Prostate gland (tissue), 2 donors: ENCODE measurements at places on chromosomes 16 and 17. TPM values are rescaled to one million over a fixed set of nuclear protein-coding genes. Genes with fewer than 3 reads are reported as not detected.

KRTAP9-2 gene
- not detected for total RNA-seq

DNA sequence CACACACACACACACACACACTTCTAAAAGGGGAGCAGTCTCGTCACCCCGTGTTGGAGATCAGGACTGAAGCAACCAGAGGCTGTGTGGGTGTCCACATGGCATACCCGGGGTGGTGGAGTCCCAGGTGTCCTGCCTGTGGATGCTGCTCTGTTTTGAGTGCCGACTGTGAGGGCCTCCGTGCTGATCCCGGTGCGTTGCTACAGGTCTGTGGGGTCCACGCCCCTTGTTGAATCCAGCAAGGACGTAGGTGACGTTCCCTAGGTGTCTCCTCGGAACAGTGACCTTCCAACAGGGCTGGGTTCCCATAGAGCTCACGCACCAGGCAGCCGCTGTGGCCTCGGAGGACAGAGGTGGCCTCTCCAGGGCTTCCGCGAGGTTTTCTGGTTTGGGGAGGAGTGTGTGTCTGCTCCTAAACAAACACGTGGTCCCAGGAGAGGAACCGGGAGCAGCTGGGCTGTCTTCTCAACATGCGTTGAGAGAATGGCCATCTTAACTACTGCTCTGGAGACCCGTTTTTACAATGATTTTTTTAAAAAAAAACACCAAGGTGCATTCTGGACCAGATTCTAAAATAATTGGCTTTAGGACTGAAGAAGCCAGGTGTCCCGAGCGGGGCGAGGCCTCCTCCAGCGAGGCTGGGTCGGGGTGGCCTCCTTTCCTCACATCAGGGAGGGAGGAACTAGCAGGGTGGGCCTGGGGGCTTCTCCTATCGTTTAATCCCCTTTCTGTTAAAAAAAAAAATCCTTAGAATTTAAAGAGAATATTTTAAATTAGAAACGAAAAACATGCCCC is 100.6 kb upstream of the ZNF750 start:
- H3K36me3 ChIP-seq, result peaks cover 22% of the 10 kb centered on the region
- no peak overlapping the region for H3K4me3 ChIP-seq
- no peak overlapping the region for H3K27ac ChIP-seq
- no peaks in the 10 kb centered on the region for H3K4me1 ChIP-seq
- no peak for DNase-seq

GJC1 gene
- total RNA-seq, result 18.3 TPM

DNA sequence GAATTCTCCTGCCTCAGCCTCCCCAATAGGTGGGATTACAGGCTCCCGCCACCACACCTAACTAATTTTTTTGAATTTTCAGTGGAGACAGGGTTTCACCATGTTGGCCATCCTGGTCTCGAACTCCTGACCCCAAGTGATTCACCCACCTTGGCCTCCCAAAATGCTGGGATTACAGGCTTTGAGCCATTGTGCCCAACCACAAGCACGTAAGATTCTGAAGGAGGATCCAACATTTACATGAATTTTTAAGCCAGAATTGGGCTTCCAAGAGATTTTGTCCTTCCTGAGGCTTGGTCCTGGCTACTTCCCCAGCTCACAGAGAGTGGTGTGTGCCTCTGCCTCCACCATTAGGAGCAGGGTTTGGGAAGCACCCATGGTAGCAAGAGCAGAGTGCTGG is 11.1 kb downstream of the G6PC3 start:
- no peaks in the 10 kb centered on the region for H3K27me3 ChIP-seq
- peaks cover 18% of the 10 kb centered on the region for H3K4me1 ChIP-seq
- no peak for DNase-seq
- H3K27ac ChIP-seq, result no peak overlapping the region
- H3K4me3 ChIP-seq, result no peak overlapping the region

STH gene
- total RNA-seq, result not detected

DNA sequence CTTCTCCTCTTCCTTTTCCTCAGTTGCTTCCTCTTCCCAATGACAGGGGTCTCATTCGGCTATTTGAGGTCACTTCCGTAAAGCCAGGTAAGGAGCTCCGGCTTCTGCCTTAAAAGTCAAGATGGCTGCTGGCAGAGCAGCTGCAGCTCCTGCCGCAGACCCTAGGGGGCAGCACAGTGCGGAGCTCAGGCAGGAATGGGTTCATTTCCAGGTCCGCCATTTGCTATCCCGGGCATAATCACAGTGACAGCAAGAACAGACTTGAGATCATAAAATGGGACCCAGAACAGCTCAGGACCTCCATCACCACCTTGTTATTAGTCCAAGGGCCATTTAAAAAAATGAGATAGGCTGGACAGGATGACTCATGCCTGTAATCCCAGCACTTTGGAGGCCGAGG is 199.5 kb downstream of the ZNF18 start:
- no peak overlapping the region for H3K27ac ChIP-seq
- no peak for DNase-seq
- no peaks in the 10 kb centered on the region for H3K36me3 ChIP-seq
- H3K4me1 ChIP-seq, result no peaks in the 10 kb centered on the region

CLDN7 gene
- 45.8 TPM for total RNA-seq

C1QTNF8 gene
- not detected for total RNA-seq

GRCh38 chr16:28975158-28975599 is 601 bp downstream of the SPNS1 start:
- H3K36me3 ChIP-seq, result no peaks in the 10 kb centered on the region
- no peaks in the 10 kb centered on the region for H3K27me3 ChIP-seq
- H3K4me1 ChIP-seq, result peaks cover 5% of the 10 kb centered on the region
- H3K4me3 ChIP-seq, result peak overlapping the region; percentile 77
- peak overlapping the region; percentile 63 for H3K27ac ChIP-seq

GRCh38 chr17:39581071-39581758 is 26.5 kb downstream of the NEUROD2 start:
- no peaks in the 10 kb centered on the region for H3K27me3 ChIP-seq
- DNase-seq, result no peak
- no peak overlapping the region for H3K4me3 ChIP-seq
- H3K36me3 ChIP-seq, result no peaks in the 10 kb centered on the region

TNFRSF17 gene
- total RNA-seq, result not detected

CBLN1 gene
- total RNA-seq, result not detected

CA4 gene
- total RNA-seq, result 0.96 TPM

DNA sequence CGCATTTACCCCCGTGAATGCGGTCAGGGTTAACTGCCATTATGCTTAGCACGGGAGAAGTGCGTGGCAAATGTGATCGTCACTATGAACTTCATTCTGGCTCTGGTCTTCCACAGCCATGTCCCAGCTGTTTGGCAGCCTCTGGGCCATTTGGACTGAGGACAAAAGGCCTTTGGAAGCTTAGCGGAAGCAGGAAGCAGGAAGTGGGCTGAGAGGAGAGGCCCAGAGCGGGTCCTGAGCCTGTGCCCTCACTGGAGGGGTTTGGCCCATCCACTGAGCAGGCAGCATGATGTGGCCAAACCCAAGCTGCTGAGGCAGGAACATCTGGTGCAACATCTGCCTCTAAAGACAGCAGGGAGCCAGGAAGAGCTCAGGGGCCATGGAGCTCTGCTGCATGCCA is 345.9 kb downstream of the C16orf95 start:
- H3K4me3 ChIP-seq, result no peak overlapping the region
- H3K27me3 ChIP-seq, result peaks cover 5% of the 10 kb centered on the region
- no peak overlapping the region for H3K27ac ChIP-seq
- no peaks in the 10 kb centered on the region for H3K36me3 ChIP-seq
- DNase-seq, result no peak

ITGAX gene
- total RNA-seq, result 2.0 TPM

HS3ST6 gene
- 0.77 TPM for total RNA-seq

GRCh38 chr17:45700171-45701090 is 83.7 kb upstream of the CRHR1 start:
- H3K36me3 ChIP-seq, result no peaks in the 10 kb centered on the region
- no peaks in the 10 kb centered on the region for H3K4me1 ChIP-seq
- no peak overlapping the region for H3K27ac ChIP-seq

- H3K27ac ChIP-seq, result no peak overlapping the region
- no peak for DNase-seq
- H3K4me1 ChIP-seq, result no peaks in the 10 kb centered on the region
- H3K4me3 ChIP-seq, result no peak overlapping the region
- no peaks in the 10 kb centered on the region for H3K27me3 ChIP-seq
Observed at GRCh38 chr17:53571342-53571741, 251.4 kb upstream of the KIF2B start.

DNA sequence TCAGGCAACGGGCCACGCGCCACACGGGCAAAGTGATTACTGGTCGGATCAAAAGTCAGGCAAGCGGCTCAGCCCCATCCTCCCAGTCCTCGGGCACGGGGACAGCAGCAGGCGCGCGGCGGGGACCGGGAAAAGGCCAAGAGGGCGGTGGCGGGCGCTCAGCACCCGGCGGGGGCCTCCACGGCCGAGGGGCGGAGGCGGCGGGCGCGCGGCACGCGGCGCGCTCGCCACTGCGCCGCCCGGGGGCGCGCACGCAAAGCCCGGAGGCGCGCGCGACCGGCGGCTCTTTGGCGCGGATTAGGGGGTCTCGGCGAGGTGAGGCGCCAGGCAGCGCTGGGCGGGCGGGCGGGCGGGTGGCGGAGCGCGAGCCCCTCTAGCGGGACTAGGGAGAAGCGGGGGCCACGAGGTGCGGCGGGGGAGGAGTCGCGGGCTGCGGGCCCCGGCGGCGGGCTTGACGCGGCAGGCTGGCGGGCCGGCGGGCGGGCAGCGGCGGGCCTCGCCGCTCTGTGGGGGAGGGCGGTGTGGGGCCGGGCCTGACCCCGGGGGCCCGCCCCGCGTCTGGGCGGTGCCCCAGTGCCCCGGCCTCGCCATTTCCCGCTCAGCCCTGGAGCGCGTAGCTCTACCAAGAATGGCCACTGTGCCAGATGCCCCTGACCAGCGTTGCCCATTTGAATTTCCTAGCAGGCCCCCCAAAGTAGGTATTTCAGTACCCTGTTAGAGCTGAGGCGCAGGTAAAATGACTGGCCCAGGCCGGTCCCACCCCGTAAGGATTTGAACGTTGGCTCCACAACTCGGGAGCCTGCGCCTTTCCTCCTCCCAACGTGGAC is at the start of the genes ACACA and TADA2A:
ACACA (minus strand) TSS at position 202 of the 827 bp plus-strand sequence. CDS start 537 bp downstream, outside the sequence.
TADA2A (plus strand) TSS at position 252 of the 827 bp plus-strand sequence. CDS start 4,480 bp downstream, outside the sequence.
- no peaks in the 10 kb centered on the region for H3K4me1 ChIP-seq
- H3K4me3 ChIP-seq, result peak within 1 kb of the TSS; percentile 67
- H3K36me3 ChIP-seq, result no peaks in the 10 kb centered on the region
- H3K27me3 ChIP-seq, result no peaks in the 10 kb centered on the region
- DNase-seq, result peak; percentile 69

GRCh38 chr17:69518951-69519350 is 104.5 kb downstream of the MAP2K6 start:
- H3K4me3 ChIP-seq, result no peak overlapping the region
- no peaks in the 10 kb centered on the region for H3K36me3 ChIP-seq
- H3K27ac ChIP-seq, result no peak overlapping the region
- H3K27me3 ChIP-seq, result no peaks in the 10 kb centered on the region

DNA sequence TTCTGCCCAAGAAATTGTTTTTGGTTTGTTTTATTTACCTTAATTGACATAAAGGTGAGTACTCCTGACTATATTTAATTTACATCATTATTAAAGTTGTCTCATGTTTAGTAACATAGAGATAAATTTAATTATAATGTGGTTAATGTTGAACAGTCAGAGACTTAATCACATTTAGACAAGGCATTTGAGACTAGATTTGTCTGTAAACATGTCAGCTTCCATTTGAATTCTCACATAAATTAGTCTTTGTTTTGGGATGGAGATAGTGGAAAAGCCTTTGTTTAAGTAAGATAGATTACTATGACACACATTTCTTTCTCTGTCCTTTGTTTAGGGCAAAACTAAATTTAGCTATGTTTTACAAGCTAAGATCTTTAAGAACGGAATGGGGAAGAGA is 18.5 kb upstream of the BCAS3 start:
- no peak overlapping the region for H3K27ac ChIP-seq
- no peaks in the 10 kb centered on the region for H3K27me3 ChIP-seq
- H3K4me3 ChIP-seq, result no peak overlapping the region

GRCh38 chr16:72815348-72816318 is 232.3 kb downstream of the ZFHX3 start:
- H3K36me3 ChIP-seq, result peaks cover 5% of the 10 kb centered on the region
- H3K4me3 ChIP-seq, result no peak overlapping the region
- no peak overlapping the region for H3K27ac ChIP-seq
- DNase-seq, result no peak

- peak; percentile 24 for DNase-seq
- no peak overlapping the region for H3K4me3 ChIP-seq
- H3K27ac ChIP-seq, result no peak overlapping the region
- no peaks in the 10 kb centered on the region for H3K4me1 ChIP-seq
- no peaks in the 10 kb centered on the region for H3K27me3 ChIP-seq
- no peaks in the 10 kb centered on the region for H3K36me3 ChIP-seq
Observed at GRCh38 chr17:21129023-21129681, 2.4 kb downstream of the DHRS7B start.

DNA sequence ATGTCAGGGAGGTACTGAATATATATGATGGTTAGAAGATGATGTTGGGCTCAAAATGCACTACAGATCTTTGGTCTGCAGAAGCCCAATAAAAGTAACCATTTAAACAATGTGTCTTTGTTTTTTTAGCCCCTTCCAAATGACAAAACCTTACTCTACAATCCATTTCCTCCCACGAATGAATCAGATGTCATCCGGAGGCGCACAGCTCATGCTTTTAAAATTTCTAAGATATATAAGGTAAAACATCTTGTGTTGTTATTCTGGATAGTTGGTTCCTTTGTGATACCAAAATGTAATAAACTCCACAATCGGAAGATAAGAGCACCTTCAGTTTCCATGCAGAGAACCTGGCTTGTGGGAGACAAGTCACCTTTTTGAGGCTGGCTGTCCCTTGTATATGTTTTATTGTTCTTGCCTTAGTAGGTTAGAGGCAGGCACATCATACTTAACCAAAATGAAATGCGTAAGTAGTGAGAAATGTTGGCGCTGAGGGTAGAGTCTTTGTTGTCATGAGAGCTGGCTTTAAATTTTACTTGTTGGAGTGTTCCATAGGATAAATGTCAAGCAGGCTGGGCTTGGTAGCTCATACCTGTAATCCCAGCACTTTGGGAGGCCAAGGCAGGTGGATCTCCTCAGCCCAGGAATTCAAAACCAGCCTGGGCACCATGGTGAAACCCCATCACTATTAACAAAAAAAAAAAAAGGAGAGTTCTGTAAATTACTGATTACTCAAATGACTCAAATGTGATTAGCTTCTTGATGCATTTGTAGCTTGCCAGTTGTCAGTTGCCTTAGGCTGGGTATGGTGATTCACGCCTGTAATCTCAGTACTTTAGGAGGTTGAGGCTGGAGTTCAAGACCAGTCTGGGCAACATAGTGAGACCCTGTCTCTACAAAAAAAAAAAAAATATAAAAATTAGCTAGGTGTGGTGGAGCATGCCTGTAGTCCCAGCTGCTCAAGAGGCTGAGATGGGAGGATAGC is 19.7 kb upstream of the SNTB2 start:
- no peak overlapping the region for H3K27ac ChIP-seq
- no peaks in the 10 kb centered on the region for H3K4me1 ChIP-seq
- no peak for DNase-seq
- no peak overlapping the region for H3K4me3 ChIP-seq
- H3K27me3 ChIP-seq, result no peaks in the 10 kb centered on the region

GRCh38 chr17:42900460-42901331 is at the start of gene G6PC1:
G6PC1 (plus strand) TSS chr17:42900799; CDS start chr17:42900877, 78 bp downstream.
- H3K4me3 ChIP-seq, result no peak within 1 kb of the TSS
- H3K27ac ChIP-seq, result no peak within 1 kb of the TSS
- H3K27me3 ChIP-seq, result no peaks in the 10 kb centered on the region
- no peaks in the 10 kb centered on the region for H3K36me3 ChIP-seq
- DNase-seq, result no peak

RNF43 gene
- 31.9 TPM for total RNA-seq

- H3K27ac ChIP-seq, result no peak overlapping the region
- H3K4me3 ChIP-seq, result no peak overlapping the region
- H3K4me1 ChIP-seq, result no peaks in the 10 kb centered on the region
- no peak for DNase-seq
- no peaks in the 10 kb centered on the region for H3K27me3 ChIP-seq
- H3K36me3 ChIP-seq, result no peaks in the 10 kb centered on the region
Observed at GRCh38 chr17:66025551-66025950, 166.4 kb downstream of the CEP112 start.

PRR29 gene
- 0.74 TPM for total RNA-seq

- H3K4me1 ChIP-seq, result no peaks in the 10 kb centered on the region
- no peak overlapping the region for H3K4me3 ChIP-seq
- H3K27me3 ChIP-seq, result no peaks in the 10 kb centered on the region
- no peak for DNase-seq
- H3K27ac ChIP-seq, result no peak overlapping the region
Observed at GRCh38 chr16:49127103-49127502, 154.5 kb downstream of the CBLN1 start.
